Activated T-cell treated with anti-CD3 and anti-CD28 coated beads, Interleukin-2, amount 50 U/mL, for 4 hours (primary cell): ENCODE measurements at places on chromosomes 3 and 15. TPM values are rescaled to one million over a fixed set of nuclear protein-coding genes. Genes with fewer than 3 reads are reported as not detected.

OCA2 gene
- not detected for total RNA-seq

SAXO2 gene
- total RNA-seq = 0.41 TPM

FANCD2OS gene
- total RNA-seq = not detected

SCN5A gene
- total RNA-seq = not detected

LDHAL6B gene
- not detected for total RNA-seq

PEX11A gene
- total RNA-seq = 1.8 TPM

PEX5L gene
- total RNA-seq = 0.30 TPM

PTH1R gene
- not detected for total RNA-seq

PCSK6 gene
- total RNA-seq = 0.53 TPM

TGM4 gene
- not detected for total RNA-seq

ZIC1 gene
- not detected for total RNA-seq

TNFAIP8L3 gene
- 0.15 TPM for total RNA-seq

C3orf20 gene
- not detected for total RNA-seq

RASGRF1 gene
- total RNA-seq = not detected

CLDN16 gene
- total RNA-seq = not detected

RTP3 gene
- not detected for total RNA-seq

SLITRK3 gene
- not detected for total RNA-seq

KBTBD13 gene
- total RNA-seq = not detected

GP5 gene
- 0.08 TPM for total RNA-seq

FBXO40 gene
- total RNA-seq = not detected

CTXN2 gene
- total RNA-seq = not detected

AADACL2 gene
- not detected for total RNA-seq

DBR1 gene
- 40.9 TPM for total RNA-seq

HTR3E gene
- total RNA-seq = not detected

CCK gene
- total RNA-seq = not detected
